ENCODE measurements at places on chromosomes 1 and 21.

DNA sequence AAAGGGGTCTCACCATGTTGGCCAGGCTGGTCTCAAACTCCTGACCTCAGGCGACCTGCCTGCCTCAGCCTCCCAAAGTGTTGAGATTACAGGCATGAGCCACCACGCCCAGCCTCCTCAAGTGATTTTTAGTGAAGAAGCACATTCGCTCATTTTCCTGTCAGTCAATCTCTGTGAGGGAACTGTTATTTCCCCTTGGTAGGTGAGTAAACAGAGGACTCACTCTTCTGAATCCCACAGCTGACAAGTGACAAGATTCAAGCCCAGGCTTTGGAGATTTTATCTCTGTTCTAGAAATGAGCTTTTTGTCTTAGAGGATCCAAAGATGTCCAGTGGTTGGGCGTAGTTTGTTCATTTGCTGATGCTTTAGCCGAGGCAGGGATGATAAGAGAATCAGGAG, 43.9 kb upstream of the TACSTD2 start:
- no peak for DNase-seq

DNA sequence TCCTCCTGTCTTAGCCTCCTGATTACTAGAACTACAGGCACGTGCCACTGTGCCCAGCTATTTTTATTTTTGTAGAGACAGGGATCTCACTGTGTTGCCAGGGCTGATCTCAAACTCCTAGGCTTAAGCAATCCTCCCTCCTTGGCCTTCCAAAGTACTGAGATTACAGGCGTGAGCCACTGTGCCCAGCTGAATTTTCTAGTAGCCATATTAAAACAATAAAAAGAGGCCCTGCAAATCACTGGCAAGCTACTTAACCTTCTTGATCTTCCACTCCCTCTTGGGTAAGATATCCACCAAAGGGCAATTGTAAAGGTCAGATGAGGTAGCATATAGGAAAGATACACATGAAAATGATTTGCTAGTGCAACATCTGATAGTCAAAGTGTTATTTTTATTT, 65.6 kb upstream of the SRSF10 start:
- no peak for DNase-seq

- no peak for DNase-seq
Measured at GRCh38 chr1:21604208-21604957, 64.8 kb downstream of the RAP1GAP start.

DNA sequence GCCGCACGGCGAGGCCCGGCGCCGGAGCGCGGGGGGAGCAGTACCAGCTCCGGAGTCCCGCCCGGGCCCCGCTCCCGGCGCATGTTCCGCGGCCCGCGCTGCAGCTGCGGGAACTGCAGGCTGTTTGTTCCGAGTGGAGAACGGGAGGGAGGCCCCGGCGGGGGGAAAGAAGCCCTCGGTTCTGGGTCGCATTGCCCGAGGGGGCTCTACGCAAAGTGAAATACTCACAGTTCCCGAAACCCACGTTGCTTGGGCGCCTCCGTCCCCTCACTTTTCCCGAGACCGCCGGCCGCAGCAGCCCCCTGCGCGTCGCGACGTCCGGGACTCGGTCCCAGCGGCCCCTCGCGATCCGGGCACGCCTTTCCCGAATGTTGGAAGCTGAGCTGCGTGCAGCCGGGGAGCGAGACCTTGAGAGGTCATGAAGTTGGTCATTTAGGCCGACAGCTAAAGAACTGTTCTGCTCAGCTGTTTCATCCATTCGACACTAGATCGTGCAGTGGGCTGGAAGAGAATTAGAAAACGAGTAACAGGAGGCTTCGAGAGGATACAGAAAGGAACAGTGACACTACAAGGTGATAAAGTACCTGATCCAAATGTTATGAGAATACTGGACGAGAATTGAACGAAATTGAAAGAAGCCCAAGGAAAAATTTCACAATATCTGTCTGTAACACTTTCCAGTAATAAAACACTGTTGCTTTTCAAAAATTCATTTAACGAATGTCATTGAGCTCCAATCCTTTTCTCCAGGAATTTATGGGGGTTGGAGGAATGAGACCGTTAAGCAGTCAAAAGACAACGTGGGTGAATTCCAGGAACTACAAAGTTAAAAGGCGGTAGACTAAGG, 657 bp upstream of the LIN9 start:
- no peak for DNase-seq

DNA sequence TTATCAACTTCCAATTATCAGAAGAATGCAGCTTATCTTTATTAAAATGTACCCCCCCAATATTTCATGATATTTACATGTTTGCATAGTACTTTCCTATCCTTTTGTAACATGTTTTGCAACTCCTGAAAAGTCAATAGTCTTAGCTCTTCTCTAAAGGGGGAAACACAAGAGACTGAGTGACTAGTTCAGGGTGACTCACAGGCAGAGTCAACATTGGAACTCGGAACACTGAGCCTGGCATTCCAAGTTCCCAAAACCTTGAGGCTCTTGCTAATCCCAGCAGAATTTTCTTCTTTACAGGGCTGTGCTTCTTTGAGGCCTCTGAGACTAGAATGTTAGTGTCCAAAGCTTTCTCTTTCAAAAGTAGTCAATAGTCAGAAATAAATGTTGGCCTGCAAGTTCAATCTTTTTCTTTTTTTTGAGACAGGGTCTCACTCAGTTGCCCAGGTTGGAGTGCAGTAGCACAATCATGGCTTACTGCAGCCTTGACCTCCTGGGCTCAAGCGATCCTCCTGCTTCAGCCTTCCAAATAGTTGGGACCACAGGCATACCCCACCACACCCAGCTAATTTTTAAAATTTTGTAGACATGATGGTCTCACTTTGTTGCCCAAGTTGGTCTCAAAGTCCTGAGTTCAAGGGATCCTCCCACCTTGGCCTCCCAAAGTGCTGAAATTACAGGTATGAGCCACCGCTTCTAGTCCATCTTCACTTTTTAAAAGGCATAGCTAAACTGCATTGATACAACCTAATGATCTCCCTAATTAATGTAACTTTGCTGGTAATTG, 37.5 kb downstream of the ZNF281 start:
- DNase-seq = no peak
